GM04503 (cell line): ENCODE measurements at places on chromosomes 13 and 19.

DNA sequence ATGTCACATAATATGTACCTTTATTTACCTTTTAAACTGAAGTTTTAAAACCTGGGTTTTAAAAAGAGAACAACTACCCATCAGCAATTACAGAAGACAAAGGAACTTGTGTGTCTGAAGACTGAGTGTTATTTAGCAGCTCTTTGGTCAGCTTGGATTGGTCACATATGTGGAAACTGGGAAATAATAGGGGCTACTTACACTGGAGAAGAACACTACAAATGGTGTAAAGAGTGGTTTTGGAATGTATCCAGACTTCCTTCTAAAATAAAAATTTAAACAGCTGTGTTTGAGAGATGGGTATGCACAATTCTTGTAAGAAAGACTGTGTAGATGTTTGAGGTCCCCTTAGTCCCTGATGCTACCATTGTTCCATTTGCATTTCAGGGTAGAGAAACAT is 13.3 kb downstream of the TNFRSF19 start:
- no peak for DNase-seq

GRCh38 chr19:507286-508203 is at the start of gene TPGS1:
TPGS1 (plus strand) TSS chr19:507497; CDS start chr19:507507, 10 bp downstream.
- DNase-seq = no peak

GRCh38 chr13:41547251-41548000 is 90.1 kb downstream of the RGCC start:
- no peak for DNase-seq

- no peak for DNase-seq
These were observed 7.6 kb upstream of the ALOX5AP start for GRCh38 chr13:30727491-30728355.
